NCI-H524 (cell line): ENCODE measurements at places on chromosomes 3 and 15.

GRCh38 chr3:172687501-172687900 lies 23.4 kb downstream of the NCEH1 start:
- DNase-seq, result peak; percentile 56

- DNase-seq, result no peak
Observed at GRCh38 chr3:36476286-36476942, 96.1 kb downstream of the STAC start.

DNA sequence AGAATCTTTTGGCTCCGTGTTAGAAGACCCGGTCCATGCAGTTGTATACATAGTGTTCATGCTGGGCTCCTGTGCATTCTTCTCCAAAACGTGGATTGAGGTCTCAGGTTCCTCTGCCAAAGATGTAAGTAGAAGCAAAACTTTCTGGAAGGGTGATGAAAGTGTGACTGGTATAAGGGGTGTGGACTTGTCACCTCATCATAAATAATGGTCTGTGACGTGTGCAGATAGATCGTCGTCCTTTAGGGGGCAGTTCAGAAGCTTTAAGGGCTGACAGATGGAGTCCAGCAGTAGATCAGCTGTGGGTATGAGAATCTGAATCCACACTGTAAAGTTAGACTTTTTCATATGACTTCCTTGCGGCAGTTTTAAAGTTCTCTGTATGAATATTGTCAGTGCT lies 15.3 kb downstream of the SEC61A1 start:
- DNase-seq, result peak; percentile 54

DNA sequence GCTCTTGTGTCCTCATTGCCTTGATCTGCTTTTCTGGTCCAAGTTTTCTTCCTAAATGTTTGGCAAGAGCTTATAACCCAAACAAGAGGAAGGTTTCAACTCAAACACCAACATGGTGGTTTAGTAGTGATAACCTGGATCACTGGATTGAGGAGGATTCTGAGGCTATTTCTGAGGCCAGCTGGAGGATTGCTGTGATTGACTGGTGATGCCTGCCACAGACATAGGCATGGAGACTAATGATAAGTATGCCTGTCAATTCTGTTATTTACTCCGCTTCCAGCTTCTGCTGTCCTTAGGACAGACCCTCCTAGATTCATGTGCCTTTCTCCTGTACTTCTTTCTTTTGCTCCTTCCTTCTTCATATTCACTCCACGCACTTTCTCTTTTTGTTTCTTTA lies 150.5 kb downstream of the SHQ1 start:
- DNase-seq, result no peak

GRCh38 chr15:88098361-88098760 lies 158.2 kb downstream of the NTRK3 start:
- no peak for DNase-seq

DNA sequence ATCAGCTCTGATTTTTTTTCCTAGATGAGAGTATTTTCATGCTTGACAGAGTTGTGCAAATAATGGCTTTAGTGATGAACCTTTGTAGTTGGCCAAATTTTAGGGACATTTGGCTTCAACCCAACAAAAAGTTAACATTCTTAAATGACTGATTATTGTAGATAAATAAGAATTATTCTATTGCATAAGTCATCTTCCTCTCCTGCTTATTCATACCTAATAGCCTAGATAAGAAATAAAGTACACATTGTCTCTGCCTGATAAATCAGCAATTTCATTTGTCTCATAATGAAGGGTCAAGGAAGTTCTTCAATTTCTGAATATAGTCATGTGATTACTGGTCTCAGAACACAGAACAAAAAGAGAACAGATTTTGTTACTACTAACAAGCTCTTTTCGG lies 428.9 kb upstream of the IL12A start:
- no peak for DNase-seq

- DNase-seq, result no peak
Observed at GRCh38 chr3:187623285-187623814, 46.8 kb downstream of the SST start.

DNA sequence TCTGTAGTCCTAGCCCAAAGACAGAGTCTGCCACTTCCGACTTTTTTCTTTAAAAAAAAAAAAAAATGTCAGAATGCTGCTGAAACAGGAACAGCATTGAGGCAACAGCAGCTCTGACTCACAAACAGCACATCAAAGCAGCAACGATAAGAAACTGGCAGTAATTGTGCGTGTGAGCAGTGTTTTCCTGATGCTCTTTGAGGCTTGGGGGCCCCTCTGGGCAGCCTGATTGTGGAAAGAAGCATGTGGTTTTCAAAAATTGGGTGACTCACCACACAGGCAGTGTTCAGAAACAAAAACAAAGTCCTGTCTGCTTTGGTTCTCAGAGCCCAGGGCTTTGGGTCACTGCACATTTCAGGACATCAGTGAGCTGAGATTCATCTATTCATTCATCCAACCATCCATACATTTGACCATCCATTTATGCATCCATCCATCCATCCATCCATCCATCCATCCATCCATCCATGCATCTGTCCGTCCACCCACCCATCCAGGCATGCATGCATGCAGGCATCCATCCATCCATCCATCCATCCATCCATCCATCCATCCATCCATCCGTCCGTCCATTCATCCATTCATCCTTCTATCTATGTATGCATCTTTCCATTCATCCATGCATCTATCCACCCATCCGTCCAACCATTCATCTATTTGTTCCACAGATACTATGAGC lies 308.4 kb downstream of the RPLP1 start:
- DNase-seq, result no peak

DNA sequence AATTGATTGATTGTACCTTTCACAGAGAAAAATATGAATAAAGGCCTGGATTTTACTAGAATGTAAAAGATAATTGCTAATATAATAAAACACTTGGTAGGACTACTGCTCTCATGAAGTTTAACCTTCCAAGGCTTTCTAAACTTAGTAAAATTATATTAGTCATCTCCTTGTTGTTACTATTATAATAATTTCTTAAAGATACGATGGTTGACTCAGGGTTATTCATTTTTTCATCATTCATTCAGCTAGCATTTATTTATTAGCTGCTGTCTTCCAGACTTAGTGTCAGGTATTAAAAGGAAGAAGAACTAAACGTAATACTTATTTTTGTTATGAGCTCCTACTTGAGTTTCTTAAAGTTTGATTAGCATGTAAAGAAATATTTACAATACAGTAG lies 771.6 kb upstream of the NR2F2 start:
- no peak for DNase-seq

- DNase-seq, result no peak
Observed at GRCh38 chr3:30421266-30421665, 185.1 kb upstream of the TGFBR2 start.

GRCh38 chr3:46477756-46478155 lies 13.1 kb upstream of the LTF start:
- no peak for DNase-seq
